ENCODE measurements at places on chromosomes 1 and 21. TPM values are rescaled to one million over a fixed set of nuclear protein-coding genes. Genes with fewer than 3 reads are reported as not detected.

TAL1 gene
- total RNA-seq, result 3.8 TPM

FHAD1 gene
- not detected for total RNA-seq

ZMYND12 gene
- 0.78 TPM for total RNA-seq

USP16 gene
- total RNA-seq, result 29.1 TPM

KCNJ6 gene
- total RNA-seq, result not detected

SAMSN1 gene
- 1.3 TPM for total RNA-seq

RGS7 gene
- total RNA-seq, result not detected

PLEKHN1 gene
- total RNA-seq, result not detected

AK4 gene
- total RNA-seq, result 147 TPM

OR2L3 gene
- not detected for total RNA-seq

RIPK4 gene
- total RNA-seq, result 0.08 TPM

TIAM1 gene
- 2.9 TPM for total RNA-seq

HHIPL2 gene
- not detected for total RNA-seq

NEGR1 gene
- 15.7 TPM for total RNA-seq

STIL gene
- 0.65 TPM for total RNA-seq

LCE3D gene
- not detected for total RNA-seq

HSD3B2 gene
- not detected for total RNA-seq

B3GALT2 gene
- total RNA-seq, result 78.4 TPM

AADACL3 gene
- not detected for total RNA-seq

SVBP gene
- 9.6 TPM for total RNA-seq

S100A9 gene
- total RNA-seq, result 111 TPM

TRIM58 gene
- total RNA-seq, result 0.13 TPM

NECTIN4 gene
- total RNA-seq, result not detected

LAMTOR2 gene
- 64.4 TPM for total RNA-seq

CD244 gene
- 0.48 TPM for total RNA-seq

MEX3A gene
- total RNA-seq, result 0.16 TPM

AK5 gene
- total RNA-seq, result 0.38 TPM

SLC1A7 gene
- 0.08 TPM for total RNA-seq

TTC24 gene
- not detected for total RNA-seq

RGS1 gene
- 0.65 TPM for total RNA-seq

SPATA21 gene
- total RNA-seq, result not detected

MAPKAPK2 gene
- total RNA-seq, result 200 TPM

SLFNL1 gene
- 0.22 TPM for total RNA-seq

CNR2 gene
- not detected for total RNA-seq

FAM131C gene
- total RNA-seq, result 4.5 TPM

ECM1 gene
- 16.7 TPM for total RNA-seq

HES2 gene
- not detected for total RNA-seq

VASH2 gene
- 2.2 TPM for total RNA-seq

G0S2 gene
- 453 TPM for total RNA-seq

RGSL1 gene
- total RNA-seq, result not detected

ZNF648 gene
- total RNA-seq, result not detected

AMY2A gene
- total RNA-seq, result not detected

ADGRB2 gene
- total RNA-seq, result 14.7 TPM

ADORA1 gene
- 12.5 TPM for total RNA-seq

TSSK3 gene
- total RNA-seq, result 1.0 TPM

CD1D gene
- total RNA-seq, result 1.2 TPM

NBPF20 gene
- 0.62 TPM for total RNA-seq

TSPEAR gene
- total RNA-seq, result 0.51 TPM

TACSTD2 gene
- not detected for total RNA-seq

SIPA1L2 gene
- 120 TPM for total RNA-seq

HNRNPCL2 gene
- not detected for total RNA-seq

PDZK1IP1 gene
- total RNA-seq, result not detected

LCE1E gene
- not detected for total RNA-seq

ASPM gene
- 0.40 TPM for total RNA-seq

PTAFR gene
- 1.9 TPM for total RNA-seq

B4GALT3 gene
- total RNA-seq, result 20.3 TPM

SRRM1 gene
- total RNA-seq, result 50.4 TPM

DCAF8 gene
- 146 TPM for total RNA-seq

RNU1-3 gene
- 9,391 TPM for total RNA-seq

Measured in Right ventricle myocardium superior (tissue), 1 donor.